ENCODE measurements at places on chromosomes 5 and 9. TPM values are rescaled to one million over a fixed set of nuclear protein-coding genes. Genes with fewer than 3 reads are reported as not detected.

Gene CEL
- total RNA-seq: 0.76 TPM

Gene BTNL8
- 0.24 TPM for total RNA-seq

Gene C6
- 0.28 TPM for total RNA-seq

Gene HRCT1
- 0.14 TPM for total RNA-seq

Gene CDK7
- total RNA-seq: 32.1 TPM

Gene SPARC
- total RNA-seq: 152 TPM

Gene PTPN3
- total RNA-seq: 2.8 TPM

Gene MRPL22
- 45.9 TPM for total RNA-seq

Gene SPATA9
- total RNA-seq: 0.19 TPM

Gene KIF27
- total RNA-seq: 5.2 TPM

Gene GNE
- total RNA-seq: 6.0 TPM

Gene NIM1K
- 0.19 TPM for total RNA-seq

Gene SCGB3A2
- total RNA-seq: 0.71 TPM

Gene S1PR3
- 5.9 TPM for total RNA-seq

Gene PCDHGB1
- total RNA-seq: 0.14 TPM

Gene PLEKHG4B
- total RNA-seq: 0.47 TPM

Gene NTMT1
- total RNA-seq: 23.9 TPM

Gene PAXX
- total RNA-seq: 68.9 TPM

Gene SH3RF2
- 0.76 TPM for total RNA-seq

Gene OCLN
- 3.4 TPM for total RNA-seq

Gene FAM221B
- under 0.01 TPM for total RNA-seq

Gene ANKRD55
- 3.5 TPM for total RNA-seq

Gene PCDHGC4
- 0.19 TPM for total RNA-seq

Gene SSNA1
- total RNA-seq: 85.2 TPM

Gene COL15A1
- 13.2 TPM for total RNA-seq

Gene INSL4
- 0.05 TPM for total RNA-seq

Gene CCDC192
- total RNA-seq: 0.09 TPM

Gene EGFLAM
- total RNA-seq: 24.0 TPM

Gene SLC4A9
- not detected for total RNA-seq

Gene STK32A
- 0.14 TPM for total RNA-seq

Gene IL13
- total RNA-seq: 0.42 TPM

Gene F2RL2
- 1.1 TPM for total RNA-seq

Gene ACOT12
- total RNA-seq: 0.05 TPM

Gene PRRT1B
- total RNA-seq: not detected

Gene FCN1
- total RNA-seq: 12.2 TPM

Gene ROR2
- total RNA-seq: 4.5 TPM

Gene KIAA1958
- total RNA-seq: 3.6 TPM

Gene BTNL3
- total RNA-seq: not detected

Gene LAMC3
- total RNA-seq: 0.61 TPM

Gene LRRC19
- total RNA-seq: not detected

Gene NSD1
- 34.1 TPM for total RNA-seq

Gene OR1K1
- not detected for total RNA-seq

Gene OR13D1
- total RNA-seq: not detected

Gene C5orf34
- 8.2 TPM for total RNA-seq

Gene DIPK1B
- 10.1 TPM for total RNA-seq

Gene ZNF366
- 3.8 TPM for total RNA-seq

Gene NRG2
- total RNA-seq: 0.38 TPM

Gene LCN12
- total RNA-seq: 4.2 TPM

Gene DMRT3
- 0.05 TPM for total RNA-seq

Gene NSA2
- 224 TPM for total RNA-seq

Gene CDC25C
- 12.9 TPM for total RNA-seq

Gene TMEM215
- total RNA-seq: not detected
